ENCODE measurements at places on chromosomes 7 and 10. TPM values are rescaled to one million over a fixed set of nuclear protein-coding genes. Genes with fewer than 3 reads are reported as not detected.

DNA sequence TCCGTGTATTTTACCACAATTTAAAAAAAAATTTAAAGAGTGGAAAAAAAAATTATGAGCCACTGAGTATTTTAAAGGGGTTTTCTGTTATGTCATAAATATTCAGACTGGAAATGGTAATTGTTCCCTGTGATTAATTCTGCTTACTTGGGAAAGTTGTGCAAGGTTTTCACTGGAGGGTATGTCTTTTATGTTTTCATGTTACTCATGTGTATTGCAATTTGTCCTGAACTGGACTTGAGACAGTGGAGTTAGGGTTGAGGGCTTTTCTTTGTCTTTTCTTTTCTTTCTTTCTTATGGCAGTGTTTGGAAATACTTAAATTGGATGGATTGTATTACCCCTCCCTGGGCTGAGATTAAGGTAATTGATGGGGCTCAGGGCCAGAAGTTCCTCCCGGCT, 257.7 kb downstream of the BAMBI start:
- no peak overlapping the region for H3K27ac ChIP-seq
- H3K4me3 ChIP-seq, result no peak overlapping the region
- no peaks in the 10 kb centered on the region for H3K36me3 ChIP-seq
- peaks cover 11% of the 10 kb centered on the region for H3K4me1 ChIP-seq

Gene SLC39A12
- total RNA-seq, result not detected

DNA sequence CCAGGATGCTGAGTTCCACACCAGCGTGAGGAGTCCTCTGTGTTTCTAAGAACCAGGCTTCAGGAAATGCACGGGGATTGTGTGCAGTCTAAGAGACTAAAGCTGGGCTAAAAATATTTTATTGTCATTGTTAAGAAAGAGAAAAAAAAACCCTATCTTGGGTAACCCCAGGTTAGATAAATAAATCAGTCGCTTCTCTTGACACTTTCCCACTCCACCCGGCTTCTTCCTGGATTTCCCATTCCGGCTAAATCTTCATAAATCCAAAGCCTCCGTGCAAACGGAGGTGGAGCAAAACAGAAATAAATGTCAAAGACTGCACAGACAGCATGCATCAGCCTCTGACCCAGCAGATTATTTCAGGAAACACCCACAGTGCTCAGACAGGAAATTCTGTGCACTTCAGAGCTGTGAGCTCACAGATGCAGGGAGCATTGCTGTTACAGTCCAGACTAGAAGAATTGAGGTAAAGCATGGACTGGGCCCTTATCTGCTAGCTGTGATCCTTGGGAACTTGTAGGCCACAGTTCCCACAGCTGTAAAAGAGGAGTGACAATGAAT, 44.8 kb upstream of the GRID1 start:
- H3K27me3 ChIP-seq, result no peaks in the 10 kb centered on the region
- no peak overlapping the region for H3K27ac ChIP-seq
- no peaks in the 10 kb centered on the region for H3K36me3 ChIP-seq
- H3K4me3 ChIP-seq, result no peak overlapping the region
- DNase-seq, result no peak
- no peaks in the 10 kb centered on the region for H3K4me1 ChIP-seq

DNA sequence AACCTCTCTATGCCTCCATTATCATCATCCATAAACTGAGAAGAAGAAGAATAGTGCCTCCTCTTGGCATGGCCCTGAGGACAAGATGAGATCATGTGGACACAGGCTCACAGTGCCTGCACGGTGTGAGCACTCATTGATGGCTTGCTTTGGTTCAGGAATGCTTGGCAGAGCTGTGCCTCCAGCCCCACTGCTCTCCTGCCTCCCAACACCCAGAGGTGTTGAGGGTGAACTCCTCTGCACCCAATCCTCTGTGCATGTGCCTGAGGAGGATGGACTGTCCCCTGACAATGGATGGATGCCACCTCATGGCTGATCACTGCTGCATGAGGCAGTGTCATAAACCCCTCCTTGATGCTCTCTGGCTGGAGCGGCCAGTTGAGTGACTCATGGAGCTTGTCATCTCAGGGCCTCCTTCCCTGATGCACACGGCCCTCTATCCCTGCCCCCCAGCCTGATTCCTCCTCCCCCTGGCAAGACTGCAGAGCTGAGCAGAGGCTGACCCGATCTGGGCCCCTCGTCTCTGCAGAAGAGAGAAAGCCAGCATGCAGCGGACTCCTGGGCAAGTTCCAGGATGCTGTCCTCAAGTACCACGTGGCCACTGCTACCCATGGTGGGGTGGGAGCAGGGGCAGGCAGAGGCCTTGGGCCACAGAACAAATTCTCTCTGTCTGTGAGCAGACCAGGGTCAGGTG, 136.3 kb downstream of the KCNMA1 start:
- peaks cover 57% of the 10 kb centered on the region for H3K4me1 ChIP-seq
- H3K27me3 ChIP-seq, result no peaks in the 10 kb centered on the region
- no peak overlapping the region for H3K27ac ChIP-seq

Gene PON3
- total RNA-seq, result 1.5 TPM

GRCh38 chr10:2924431-2924830, 142.9 kb upstream of the PFKP start:
- no peaks in the 10 kb centered on the region for H3K4me1 ChIP-seq
- H3K36me3 ChIP-seq, result no peaks in the 10 kb centered on the region
- H3K27ac ChIP-seq, result no peak overlapping the region

Gene AKR1B15
- total RNA-seq, result 3.2 TPM

Gene RNF32
- 2.7 TPM for total RNA-seq

Gene ACSM6
- total RNA-seq, result not detected

GRCh38 chr10:53918755-53919154, 882.3 kb downstream of the PCDH15 start:
- no peaks in the 10 kb centered on the region for H3K36me3 ChIP-seq
- no peak for DNase-seq
- H3K4me3 ChIP-seq, result no peak overlapping the region
- no peaks in the 10 kb centered on the region for H3K4me1 ChIP-seq

- no peaks in the 10 kb centered on the region for H3K27me3 ChIP-seq
- no peaks in the 10 kb centered on the region for H3K36me3 ChIP-seq
- H3K27ac ChIP-seq, result no peak overlapping the region
- no peak overlapping the region for H3K4me3 ChIP-seq
Observed at GRCh38 chr7:69927461-69927860, 329.2 kb downstream of the AUTS2 start.

- H3K27ac ChIP-seq, result no peak overlapping the region
- no peak overlapping the region for H3K4me3 ChIP-seq
- H3K4me1 ChIP-seq, result peaks cover 13% of the 10 kb centered on the region
- H3K27me3 ChIP-seq, result no peaks in the 10 kb centered on the region
Observed at GRCh38 chr10:80152820-80153219, 20.3 kb downstream of the PLAC9 start.

Gene EEPD1
- total RNA-seq, result 9.4 TPM

DNA sequence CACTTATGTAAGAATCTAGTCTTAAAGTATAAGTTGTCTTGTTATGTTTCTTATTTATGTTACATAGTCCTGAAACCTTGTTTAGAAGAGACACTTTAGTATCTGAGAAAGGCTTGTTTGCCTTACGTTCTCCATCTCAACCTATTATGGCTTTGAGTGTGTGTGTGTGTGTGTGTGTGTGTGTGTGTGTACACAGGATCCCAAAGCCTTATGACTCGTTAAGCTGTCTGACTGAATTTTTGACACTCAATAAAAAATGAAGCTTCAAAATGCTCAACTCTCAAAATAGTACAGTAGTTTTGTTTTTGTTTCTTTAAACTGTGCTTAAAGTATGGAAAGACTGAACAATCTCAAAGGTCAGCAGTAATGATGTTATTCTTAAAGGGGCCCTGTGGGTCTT, 18.0 kb downstream of the CALU start:
- no peaks in the 10 kb centered on the region for H3K4me1 ChIP-seq
- peaks cover 40% of the 10 kb centered on the region for H3K36me3 ChIP-seq
- H3K4me3 ChIP-seq, result no peak overlapping the region
- no peak overlapping the region for H3K27ac ChIP-seq
- H3K27me3 ChIP-seq, result no peaks in the 10 kb centered on the region

- no peaks in the 10 kb centered on the region for H3K36me3 ChIP-seq
- peaks cover 23% of the 10 kb centered on the region for H3K4me1 ChIP-seq
- no peaks in the 10 kb centered on the region for H3K27me3 ChIP-seq
- no peak for DNase-seq
Observed at GRCh38 chr7:149353739-149354504, 91.9 kb downstream of the ZNF783 start.

Gene BICC1
- total RNA-seq, result not detected

GRCh38 chr7:64630496-64630895, 35.4 kb upstream of the ZNF107 start:
- H3K4me1 ChIP-seq, result no peaks in the 10 kb centered on the region
- DNase-seq, result no peak
- no peaks in the 10 kb centered on the region for H3K27me3 ChIP-seq
- no peaks in the 10 kb centered on the region for H3K36me3 ChIP-seq

GRCh38 chr7:63900394-63901203, 98.0 kb upstream of the ZNF722 start:
- H3K4me3 ChIP-seq, result no peak overlapping the region
- no peaks in the 10 kb centered on the region for H3K36me3 ChIP-seq
- H3K27ac ChIP-seq, result no peak overlapping the region
- DNase-seq, result no peak
- no peaks in the 10 kb centered on the region for H3K4me1 ChIP-seq

- H3K4me3 ChIP-seq, result no peak overlapping the region
- no peak for DNase-seq
- H3K27me3 ChIP-seq, result no peaks in the 10 kb centered on the region
- no peaks in the 10 kb centered on the region for H3K36me3 ChIP-seq
- peaks cover 17% of the 10 kb centered on the region for H3K4me1 ChIP-seq
- no peak overlapping the region for H3K27ac ChIP-seq
Observed at GRCh38 chr10:91596825-91597196, 36.1 kb downstream of the PPP1R3C start.

Gene SUN3
- 0.24 TPM for total RNA-seq

Gene CACNA2D1
- 3.2 TPM for total RNA-seq

DNA sequence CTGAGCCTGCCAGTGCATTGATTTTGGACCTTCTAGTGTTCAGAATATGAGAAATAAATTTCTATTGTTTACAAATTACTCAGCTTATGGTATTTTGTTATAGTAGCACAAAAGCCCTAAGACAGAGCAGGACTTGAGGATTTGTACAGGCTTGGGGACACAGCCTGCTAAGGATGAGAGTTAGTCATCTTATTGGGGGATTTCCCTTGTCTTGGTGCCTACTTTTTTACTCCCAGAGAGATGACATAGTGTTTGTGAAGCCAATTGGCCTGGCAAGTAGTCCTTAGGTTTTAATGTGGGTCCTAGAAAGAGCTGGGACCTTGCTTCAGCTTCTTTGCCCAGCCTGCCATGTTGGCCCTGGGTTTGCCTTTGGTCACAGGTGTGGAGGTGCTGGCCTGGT, 364.0 kb downstream of the REEP3 start:
- H3K27me3 ChIP-seq, result peaks cover 14% of the 10 kb centered on the region
- H3K36me3 ChIP-seq, result no peaks in the 10 kb centered on the region
- no peak overlapping the region for H3K27ac ChIP-seq
- H3K4me3 ChIP-seq, result no peak overlapping the region
- no peaks in the 10 kb centered on the region for H3K4me1 ChIP-seq

Gene RBP3
- total RNA-seq, result not detected

DNA sequence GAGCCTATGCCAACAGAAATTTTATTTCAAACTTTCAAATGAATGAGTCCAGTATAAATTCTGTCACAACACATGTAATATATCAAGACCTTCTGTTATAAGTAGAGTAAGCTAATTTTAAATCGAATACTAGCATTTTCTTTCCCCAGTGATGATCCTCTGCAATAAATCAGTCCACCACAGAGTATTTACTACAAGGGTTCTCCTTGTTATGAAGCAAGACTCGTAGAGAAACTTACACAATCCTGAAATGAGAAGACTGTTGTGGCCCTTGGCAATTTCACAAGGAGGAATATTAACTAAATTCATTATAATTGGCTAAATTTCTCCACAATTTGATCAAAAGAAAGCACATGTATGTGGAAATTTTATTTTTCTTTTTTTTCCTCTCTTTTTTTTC, 312.4 kb upstream of the DGKB start:
- no peaks in the 10 kb centered on the region for H3K36me3 ChIP-seq
- no peak for DNase-seq
- no peak overlapping the region for H3K4me3 ChIP-seq
- no peaks in the 10 kb centered on the region for H3K27me3 ChIP-seq
- no peak overlapping the region for H3K27ac ChIP-seq
- no peaks in the 10 kb centered on the region for H3K4me1 ChIP-seq

DNA sequence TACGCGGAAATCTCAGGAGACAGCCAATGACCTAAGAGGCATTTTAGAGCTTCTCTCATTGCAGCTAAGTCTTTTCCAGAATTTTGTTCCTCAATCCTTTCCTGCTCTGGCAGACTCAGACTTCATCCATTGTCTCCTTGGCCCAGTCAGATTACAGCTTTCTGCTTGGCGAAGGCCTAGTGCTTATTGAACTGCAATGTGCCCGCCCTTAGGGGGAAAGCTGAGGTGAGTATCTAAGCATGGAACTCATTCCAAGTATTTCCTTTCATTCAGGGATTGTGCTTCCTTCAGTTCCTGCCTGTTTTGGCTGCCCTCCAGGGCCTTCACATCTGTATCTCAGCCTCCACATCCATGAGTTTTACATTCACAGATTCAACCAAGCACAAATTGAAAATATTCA, 37.5 kb downstream of the PRLHR start:
- H3K36me3 ChIP-seq, result no peaks in the 10 kb centered on the region
- no peaks in the 10 kb centered on the region for H3K27me3 ChIP-seq
- no peak for DNase-seq
- H3K4me1 ChIP-seq, result no peaks in the 10 kb centered on the region
- H3K27ac ChIP-seq, result no peak overlapping the region

GRCh38 chr10:98340261-98340939, 72.4 kb upstream of the LOXL4 start:
- H3K36me3 ChIP-seq, result no peaks in the 10 kb centered on the region
- peak overlapping the region; percentile 34 for H3K27ac ChIP-seq
- H3K4me3 ChIP-seq, result no peak overlapping the region
- no peaks in the 10 kb centered on the region for H3K27me3 ChIP-seq
- DNase-seq, result no peak

- H3K4me1 ChIP-seq, result peaks cover 14% of the 10 kb centered on the region
- H3K36me3 ChIP-seq, result no peaks in the 10 kb centered on the region
- H3K27ac ChIP-seq, result no peak overlapping the region
- DNase-seq, result no peak
- H3K4me3 ChIP-seq, result no peak overlapping the region
- H3K27me3 ChIP-seq, result no peaks in the 10 kb centered on the region
Observed at GRCh38 chr10:33802566-33802965, 468.1 kb upstream of the NRP1 start.

Gene NFE2L3
- 44.2 TPM for total RNA-seq

GRCh38 chr10:69372126-69372980, 44.4 kb downstream of the TACR2 start:
- no peak overlapping the region for H3K27ac ChIP-seq
- no peak for DNase-seq
- H3K4me3 ChIP-seq, result no peak overlapping the region
- H3K4me1 ChIP-seq, result no peaks in the 10 kb centered on the region

GRCh38 chr10:11395581-11396310, 215.7 kb downstream of the USP6NL start:
- H3K4me1 ChIP-seq, result no peaks in the 10 kb centered on the region
- no peak overlapping the region for H3K27ac ChIP-seq
- no peak overlapping the region for H3K4me3 ChIP-seq
- DNase-seq, result no peak
- H3K27me3 ChIP-seq, result peaks cover 97% of the 10 kb centered on the region
